RKO (cell line): ENCODE measurements at places on chromosomes 12 and 14.

- no peak for DNase-seq
Measured at GRCh38 chr12:112112409-112113133, 4.0 kb upstream of the NAA25 start.

- peak; percentile 5 for DNase-seq
Measured at GRCh38 chr14:56172571-56172971, 54.4 kb downstream of the PELI2 start.

GRCh38 chr12:85190728-85191127 lies 89.3 kb upstream of the ALX1 start:
- DNase-seq = no peak

GRCh38 chr12:32377344-32378055 lies 21.9 kb upstream of the FGD4 start:
- no peak for DNase-seq

DNA sequence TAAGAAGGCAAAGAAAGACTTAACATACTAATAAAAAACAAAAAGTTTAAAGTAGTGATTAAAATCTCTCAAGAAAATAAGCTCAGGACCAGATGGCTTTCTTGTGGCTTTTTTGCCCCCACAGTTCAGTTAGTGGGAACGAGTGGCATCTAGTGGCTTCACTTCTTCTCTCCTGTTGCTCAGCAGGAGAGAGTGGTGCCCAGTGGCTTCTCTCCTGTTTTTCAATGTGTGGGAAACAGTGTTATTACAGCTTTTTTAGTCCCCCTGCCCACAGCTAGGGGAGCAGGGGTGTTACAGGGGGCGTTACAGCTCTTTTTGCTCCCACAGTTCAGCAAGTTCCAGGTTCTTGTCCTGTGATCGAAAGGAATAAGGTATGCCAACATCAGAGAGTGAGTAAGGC lies 135.2 kb downstream of the RERGL start:
- DNase-seq = no peak

DNA sequence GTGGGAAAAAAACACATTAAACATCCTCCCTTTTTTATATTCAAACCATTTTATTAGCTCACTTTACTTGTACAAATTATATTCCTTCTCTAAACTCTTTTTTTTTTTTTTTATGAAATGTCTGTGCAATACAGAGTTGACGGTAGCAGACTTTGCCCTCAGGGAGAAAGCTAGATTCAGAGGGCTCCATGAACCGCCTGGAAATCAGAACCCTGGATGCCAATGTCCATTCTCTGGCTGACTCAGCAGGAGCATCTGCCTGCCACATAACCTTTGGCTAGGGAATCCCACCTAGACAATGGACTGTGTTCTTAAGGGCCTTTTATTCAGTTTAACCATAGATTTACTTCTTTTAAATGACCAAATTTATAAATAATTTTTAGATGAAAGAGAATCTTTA lies 467.0 kb downstream of the MDGA2 start:
- DNase-seq = no peak

- no peak for DNase-seq
Measured at GRCh38 chr12:123490089-123490488, 32.1 kb downstream of the SNRNP35 start.

DNA sequence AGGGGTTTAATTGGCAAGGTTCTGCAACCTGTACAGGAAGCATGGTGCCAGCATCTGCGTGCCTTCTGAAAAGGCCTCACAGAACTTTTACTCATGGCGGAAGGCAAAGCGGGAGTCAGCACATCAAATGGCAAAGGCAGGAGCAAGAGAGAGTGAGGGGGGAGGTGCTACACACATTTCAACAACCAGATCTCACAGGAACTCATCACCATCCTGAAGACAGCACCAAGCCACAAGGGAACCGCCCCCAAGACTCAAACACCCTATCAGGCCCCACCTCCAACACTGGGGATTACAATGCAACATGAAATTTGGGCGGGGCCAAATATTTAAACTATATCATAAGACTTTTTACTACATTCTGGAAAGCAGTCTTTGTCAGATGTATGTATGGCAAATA lies 38.0 kb upstream of the FKBP4 start:
- DNase-seq = no peak

DNA sequence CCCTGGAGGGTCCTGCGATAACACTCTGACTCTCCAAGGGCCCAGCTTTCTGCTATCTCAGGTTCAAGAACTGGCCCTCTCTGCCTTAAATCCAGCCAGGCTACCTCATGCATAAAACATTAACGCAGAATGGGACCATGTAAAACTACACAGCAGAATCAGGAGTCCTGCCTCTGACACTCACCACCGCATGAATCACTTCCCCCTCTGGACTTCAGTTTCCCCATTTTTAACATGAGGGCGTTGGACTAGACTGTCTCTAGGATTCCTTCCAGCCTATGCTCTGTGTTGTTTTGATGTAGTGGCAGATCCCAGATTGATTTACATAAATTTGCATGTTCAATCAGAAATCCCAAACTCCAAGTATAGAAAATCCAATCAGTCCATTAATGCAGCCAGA lies 3.3 kb downstream of the NCKAP5L start:
- DNase-seq = no peak

DNA sequence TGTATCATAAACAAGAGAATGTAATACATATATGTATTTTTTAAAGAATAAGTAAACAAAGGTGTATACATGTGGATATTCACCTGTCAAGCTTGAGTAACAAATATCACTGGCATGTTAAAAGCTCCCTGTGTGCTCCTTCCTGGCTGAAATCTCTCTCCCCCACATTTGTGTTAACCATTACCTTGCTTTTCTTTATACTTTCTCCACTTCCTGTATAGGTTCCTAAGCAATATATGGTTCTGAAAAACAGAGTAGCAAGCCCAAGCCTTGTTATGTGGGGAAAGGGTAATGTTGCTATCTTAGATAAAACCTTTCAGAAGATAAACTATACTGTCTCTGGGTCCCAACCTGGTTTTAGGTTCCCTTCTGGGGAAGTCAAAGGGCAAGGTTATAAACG lies 32.3 kb upstream of the TBC1D30 start:
- no peak for DNase-seq

GRCh38 chr12:132393245-132393795 lies 63.9 kb upstream of the GALNT9 start:
- DNase-seq = no peak

DNA sequence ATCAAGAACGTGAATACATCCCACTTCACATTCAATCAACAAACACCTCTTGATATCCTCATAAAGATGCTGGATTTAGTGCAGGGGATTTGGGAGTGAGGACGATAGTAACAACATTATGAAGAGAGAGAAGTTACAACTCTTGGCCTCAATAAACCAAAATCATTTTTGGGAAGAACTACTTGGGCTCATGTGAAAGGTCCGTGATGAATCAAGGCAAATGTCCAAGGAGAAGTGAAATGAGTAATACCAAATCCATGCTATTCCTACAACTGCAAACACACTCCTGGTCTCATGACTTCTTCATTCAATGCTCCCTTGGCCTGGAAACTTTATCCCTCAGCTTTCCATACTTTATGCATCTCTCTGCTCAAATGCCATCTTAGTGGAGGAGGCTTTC lies 162.0 kb upstream of the LMNTD1 start:
- no peak for DNase-seq

DNA sequence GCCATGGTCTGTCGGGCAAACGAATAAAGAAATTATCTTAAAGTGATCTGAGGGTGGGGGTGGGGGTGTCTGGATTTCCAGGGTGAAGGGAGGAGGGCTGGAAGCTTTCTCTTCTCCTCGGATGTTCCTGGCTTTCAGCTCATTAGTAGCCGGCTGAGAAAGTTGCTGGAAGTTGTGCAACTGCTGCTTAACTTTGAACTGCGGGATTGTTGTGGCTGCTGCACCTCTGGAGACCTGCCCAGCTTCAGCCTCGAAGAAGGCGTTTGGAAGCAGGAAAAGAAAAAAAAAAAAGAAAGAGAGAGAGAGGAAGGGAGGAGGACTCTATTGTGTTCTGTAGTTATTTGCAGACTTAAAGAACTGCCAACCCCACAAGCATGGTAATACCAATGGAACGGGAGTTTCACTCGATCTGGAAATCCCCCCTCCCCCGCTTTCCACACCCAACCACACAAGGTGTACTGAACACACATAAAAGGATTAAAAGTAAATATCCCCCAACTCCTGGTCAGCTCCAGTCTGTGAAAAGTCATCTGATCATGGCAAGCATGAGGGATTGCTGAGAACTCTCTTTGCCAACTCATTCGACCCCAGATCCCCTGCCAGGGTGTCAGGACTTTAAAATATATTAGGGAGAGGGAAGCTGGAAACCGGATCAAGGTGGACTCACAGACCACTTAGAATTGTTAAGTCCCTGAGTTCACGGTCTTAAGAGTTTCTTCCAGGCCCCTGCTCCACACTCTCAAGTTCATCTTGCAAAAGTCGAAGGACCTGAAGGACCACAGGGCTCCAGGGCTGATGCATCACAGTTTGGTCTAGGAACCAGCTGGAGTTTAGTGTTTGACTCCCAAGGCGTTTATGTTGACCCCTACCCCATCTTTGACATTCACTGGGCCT lies at the start of gene RASSF9:
TSS of gene RASSF9 (minus strand) at position 213 of the 894 bp plus-strand sequence. CDS start at position 5, 208 bp downstream.
- no peak for DNase-seq

- no peak for DNase-seq
Measured at GRCh38 chr12:55025508-55025907, 5.7 kb downstream of the NEUROD4 start.
